Vagina (tissue), 2 donors: ENCODE measurements at places on chromosomes 12 and 14. TPM values are rescaled to one million over a fixed set of nuclear protein-coding genes. Genes with fewer than 3 reads are reported as not detected.
A peak's percentile ranks its signal among the peaks of the same experiment; 100 is the strongest.

DNA sequence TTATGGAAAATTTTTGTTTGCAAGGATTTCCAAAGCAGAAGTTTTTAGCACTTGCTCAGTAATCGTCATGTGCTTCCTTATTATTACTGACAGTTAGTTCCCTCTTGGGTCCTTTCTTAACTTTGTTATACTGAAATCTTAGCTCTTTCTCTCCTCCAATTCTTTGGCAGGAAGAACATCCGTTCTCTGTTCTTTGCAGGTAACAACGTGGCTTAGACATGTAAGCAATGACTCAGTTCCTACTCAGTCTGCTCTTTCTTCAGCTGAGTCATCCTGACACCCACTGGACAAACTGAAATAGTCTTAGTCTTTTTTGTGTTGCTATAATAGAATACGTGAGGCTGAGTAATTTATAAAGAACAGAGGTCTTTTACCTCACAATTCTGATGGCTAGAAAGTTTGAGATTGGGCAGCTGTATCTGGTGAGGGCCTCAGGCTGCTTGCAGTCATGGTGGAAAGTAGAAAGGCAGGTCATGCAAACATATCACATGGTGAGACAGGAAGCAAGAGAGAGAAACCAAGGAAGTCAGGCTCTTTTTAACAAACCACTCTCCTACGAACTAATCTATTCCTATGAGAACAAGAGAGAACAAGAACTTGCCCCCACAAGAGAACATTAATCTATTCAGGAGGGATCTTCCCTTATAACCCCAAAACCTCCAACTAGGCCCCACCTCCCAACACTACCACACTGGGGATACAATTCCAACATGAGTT lies 49.2 kb downstream of the TESPA1 start:
- DNase-seq, result no peak
- no peaks in the 10 kb centered on the region for H3K27me3 ChIP-seq
- no peak overlapping the region for H3K27ac ChIP-seq

- no peak overlapping the region for H3K4me3 ChIP-seq
- H3K36me3 ChIP-seq, result no peaks in the 10 kb centered on the region
- H3K27me3 ChIP-seq, result no peaks in the 10 kb centered on the region
- H3K27ac ChIP-seq, result peak overlapping the region; percentile 45
- DNase-seq, result no peak
These were observed 294.6 kb downstream of the NUAK1 start for GRCh38 chr12:105843986-105844760.

- H3K4me3 ChIP-seq, result no peak overlapping the region
- peaks cover 42% of the 10 kb centered on the region for H3K36me3 ChIP-seq
- DNase-seq, result no peak
- H3K27ac ChIP-seq, result no peak overlapping the region
These were observed 20.1 kb downstream of the TGFB3 start for GRCh38 chr14:75961662-75962061.

GRCh38 chr12:92272061-92272964 lies 126.7 kb upstream of the BTG1 start:
- no peaks in the 10 kb centered on the region for H3K27me3 ChIP-seq
- no peak overlapping the region for H3K4me3 ChIP-seq
- no peaks in the 10 kb centered on the region for H3K4me1 ChIP-seq
- no peak for DNase-seq
- H3K36me3 ChIP-seq, result no peaks in the 10 kb centered on the region

DNA sequence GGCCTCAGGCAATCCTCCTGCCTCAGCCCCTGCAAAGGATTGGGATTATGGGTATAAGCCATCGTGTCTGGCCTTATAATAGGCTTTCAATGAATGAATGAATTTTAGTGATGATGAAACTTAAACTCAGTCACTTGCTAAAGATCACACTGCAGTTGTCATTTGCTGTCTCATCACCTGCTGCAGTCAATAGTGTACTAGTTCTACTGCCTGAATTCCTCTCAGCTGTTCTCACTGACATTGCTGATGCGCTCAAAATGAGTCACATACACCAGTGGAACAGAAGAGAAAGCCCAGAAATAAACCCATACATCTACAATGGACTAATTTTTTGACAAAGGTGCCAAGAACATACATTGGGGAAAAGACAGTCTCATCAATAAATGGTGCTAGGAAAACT lies 5.6 kb upstream of the SYNJ2BP start:
- H3K4me3 ChIP-seq, result no peak overlapping the region
- H3K36me3 ChIP-seq, result no peaks in the 10 kb centered on the region
- no peak overlapping the region for H3K27ac ChIP-seq
- no peak for DNase-seq

DNA sequence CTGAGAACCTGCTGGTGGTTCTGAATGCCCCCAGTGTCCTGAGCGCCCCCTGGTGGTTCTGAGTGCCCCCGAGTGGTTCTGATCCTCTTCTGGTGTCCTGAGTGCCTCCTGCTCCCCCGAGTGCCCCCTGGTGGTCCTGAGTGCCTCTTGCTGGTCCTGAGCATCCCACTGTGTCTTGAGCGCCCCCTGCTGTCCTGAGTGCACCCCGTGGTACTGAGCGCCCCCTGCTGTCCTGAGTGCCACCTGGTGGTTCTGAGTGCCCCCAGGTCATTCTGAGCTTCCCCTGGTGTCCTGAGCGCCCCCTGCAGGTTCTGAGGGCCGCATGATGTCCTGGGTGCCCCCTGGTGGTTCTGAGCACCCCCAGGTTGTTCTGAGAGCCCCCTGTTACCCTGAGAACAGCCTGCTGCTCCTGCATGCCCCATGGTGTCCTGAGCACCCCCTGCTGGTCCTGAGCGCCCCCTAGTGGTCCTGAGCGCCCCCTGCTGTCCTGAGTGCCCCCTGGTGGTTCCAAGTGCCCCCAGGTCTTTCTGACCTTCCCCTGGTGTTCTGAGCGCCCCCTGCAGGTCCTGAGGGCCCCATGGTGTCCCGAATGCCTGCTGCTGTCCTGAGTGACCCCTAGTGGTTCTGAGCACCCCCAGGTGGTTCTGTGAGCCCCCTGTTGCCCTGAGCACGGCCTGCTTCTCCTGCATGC lies 1165.4 kb downstream of the TMEM121 start:
- no peaks in the 10 kb centered on the region for H3K36me3 ChIP-seq
- H3K27me3 ChIP-seq, result no peaks in the 10 kb centered on the region
- no peaks in the 10 kb centered on the region for H3K4me1 ChIP-seq
- DNase-seq, result no peak
- no peak overlapping the region for H3K4me3 ChIP-seq

DNA sequence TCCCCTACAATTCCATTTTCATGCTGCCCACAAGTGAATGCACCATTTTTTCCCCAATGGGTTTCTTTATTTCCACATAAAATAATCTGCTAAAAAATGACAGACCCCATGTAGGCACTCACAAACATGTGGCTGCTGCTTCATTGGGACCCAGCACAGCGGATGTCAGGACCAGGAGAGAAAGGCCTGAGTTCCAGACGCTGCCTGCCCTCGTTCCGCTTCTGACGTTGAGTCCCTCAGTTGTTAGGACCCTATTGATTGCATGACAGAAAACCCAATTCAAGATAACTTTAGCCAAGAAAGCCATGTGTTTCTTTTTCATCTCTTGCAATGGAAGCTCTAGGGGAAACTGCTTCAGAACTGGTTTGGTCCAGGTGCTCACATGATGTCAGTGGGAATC lies 34.6 kb downstream of the ADGRD1 start:
- H3K4me3 ChIP-seq, result no peak overlapping the region
- no peaks in the 10 kb centered on the region for H3K27me3 ChIP-seq

The CNTN1 gene
- 15.2 TPM for total RNA-seq

The TAS2R30 gene
- total RNA-seq, result 15.7 TPM

The FOXA1 gene
- 11.5 TPM for total RNA-seq

DNA sequence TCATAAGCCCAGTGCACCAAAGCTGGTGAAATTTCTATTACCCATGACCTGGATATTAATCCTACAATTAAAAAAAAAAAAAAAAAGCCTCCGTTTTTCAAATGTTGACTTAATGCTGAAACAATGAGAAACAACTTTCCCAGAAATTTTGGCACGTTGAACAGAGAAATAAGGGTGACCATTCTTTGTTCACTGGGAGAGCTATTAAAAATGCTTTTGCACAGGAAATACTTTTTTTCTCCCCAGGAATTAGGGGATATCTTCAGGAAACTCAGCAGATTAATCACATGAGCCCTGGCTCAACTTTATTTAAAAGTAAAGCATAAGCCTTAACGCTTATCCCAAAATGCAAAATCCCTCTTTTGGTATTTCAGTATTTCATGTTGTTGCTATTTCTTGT lies 54.8 kb upstream of the FLRT2 start:
- H3K4me3 ChIP-seq, result no peak overlapping the region
- H3K27me3 ChIP-seq, result no peaks in the 10 kb centered on the region
- no peaks in the 10 kb centered on the region for H3K4me1 ChIP-seq
- no peak for DNase-seq
- H3K27ac ChIP-seq, result no peak overlapping the region

GRCh38 chr14:23296012-23296777 lies 6.5 kb downstream of the PPP1R3E start:
- peak overlapping the region; percentile 20 for H3K27ac ChIP-seq
- H3K36me3 ChIP-seq, result no peaks in the 10 kb centered on the region
- no peaks in the 10 kb centered on the region for H3K27me3 ChIP-seq
- peaks cover 35% of the 10 kb centered on the region for H3K4me1 ChIP-seq

The KCNK13 gene
- total RNA-seq, result not detected

DNA sequence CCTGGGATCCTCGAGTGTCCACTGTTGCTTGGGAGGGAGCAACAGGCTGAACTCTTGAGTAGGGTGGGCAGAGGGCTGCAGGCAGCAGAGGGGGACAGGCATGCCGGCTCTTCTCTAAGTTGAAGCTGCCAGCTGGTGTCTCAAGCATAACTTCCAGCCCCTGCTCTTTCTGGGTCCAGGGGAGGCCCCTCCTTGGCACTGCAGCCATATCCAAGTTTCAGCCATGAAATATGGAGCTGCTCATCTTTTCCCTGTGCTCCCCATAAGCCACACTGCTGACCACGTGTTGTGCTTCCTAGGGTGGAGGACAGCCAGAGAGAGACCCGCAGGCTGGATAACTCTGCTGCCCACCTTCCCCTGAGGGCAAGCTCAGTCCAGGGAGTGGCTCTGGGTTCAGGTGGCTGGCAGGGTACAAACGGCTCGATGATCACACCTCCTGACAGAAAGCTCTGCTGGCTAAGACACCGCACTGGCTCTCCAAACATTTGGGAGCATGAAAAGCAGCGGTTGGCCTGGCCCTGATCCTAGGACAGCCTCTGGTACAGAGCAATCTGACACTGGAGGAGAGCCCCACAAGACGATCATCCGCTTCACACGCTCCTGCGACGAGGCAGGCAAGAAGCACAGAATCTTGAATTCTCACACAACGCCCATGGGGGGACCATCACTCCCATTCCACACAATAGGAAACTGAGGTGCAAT lies 79.6 kb downstream of the PITPNM2 start:
- H3K4me3 ChIP-seq, result no peak overlapping the region
- H3K27me3 ChIP-seq, result no peaks in the 10 kb centered on the region
- no peak for DNase-seq
- H3K36me3 ChIP-seq, result no peaks in the 10 kb centered on the region
- H3K27ac ChIP-seq, result peak overlapping the region; percentile 87

- H3K36me3 ChIP-seq, result no peaks in the 10 kb centered on the region
- no peak overlapping the region for H3K4me3 ChIP-seq
- H3K4me1 ChIP-seq, result no peaks in the 10 kb centered on the region
- H3K27ac ChIP-seq, result no peak overlapping the region
- H3K27me3 ChIP-seq, result no peaks in the 10 kb centered on the region
- DNase-seq, result no peak
These were observed 77.8 kb upstream of the RAP1B start for GRCh38 chr12:68532887-68533248.

DNA sequence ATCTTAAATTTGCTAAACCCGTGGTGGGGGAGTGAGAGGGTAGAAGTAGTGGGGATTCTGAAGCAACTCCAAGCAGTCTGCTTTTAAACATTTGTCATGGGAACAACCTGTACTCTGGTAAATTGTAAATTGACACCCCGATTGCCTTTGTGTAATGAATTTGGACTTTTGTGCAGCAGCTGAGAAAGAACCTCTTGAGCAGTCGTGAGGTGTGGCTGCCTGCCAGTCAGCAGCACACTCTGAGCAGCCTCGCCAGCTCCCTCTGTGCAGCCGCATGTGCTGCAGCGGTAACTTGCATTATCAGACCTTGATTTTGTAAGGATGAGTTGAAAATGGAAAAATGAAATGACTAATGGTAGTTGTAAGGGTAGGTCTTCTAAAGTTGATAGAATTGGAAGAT lies 74.3 kb downstream of the SUSD6 start:
- H3K36me3 ChIP-seq, result no peaks in the 10 kb centered on the region
- DNase-seq, result no peak
- no peaks in the 10 kb centered on the region for H3K27me3 ChIP-seq
- H3K4me1 ChIP-seq, result peaks cover 63% of the 10 kb centered on the region

The GPD1 gene
- 65.3 TPM for total RNA-seq

DNA sequence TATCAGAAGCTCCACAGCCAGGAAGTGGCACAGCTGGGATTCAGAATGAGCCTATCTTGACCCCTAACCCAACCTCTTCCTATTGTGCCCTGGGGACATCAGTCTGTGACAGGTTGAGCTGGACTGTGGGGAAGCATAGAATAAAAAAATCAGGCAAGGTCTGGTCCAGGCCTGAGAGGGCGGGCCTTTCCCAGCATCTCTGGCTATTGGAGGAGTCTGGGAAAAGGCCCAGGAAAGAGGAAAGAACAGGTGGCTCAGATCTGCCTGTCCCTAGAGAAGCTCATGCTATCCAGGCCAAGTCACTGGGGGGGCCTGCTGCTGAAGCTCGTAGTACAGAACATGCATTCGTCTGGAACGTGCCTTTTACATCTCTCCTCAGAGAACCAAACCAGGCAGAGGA lies 100.5 kb downstream of the PPM1H start:
- H3K27me3 ChIP-seq, result no peaks in the 10 kb centered on the region
- no peak overlapping the region for H3K27ac ChIP-seq
- DNase-seq, result no peak
- no peaks in the 10 kb centered on the region for H3K36me3 ChIP-seq
- H3K4me1 ChIP-seq, result no peaks in the 10 kb centered on the region
- no peak overlapping the region for H3K4me3 ChIP-seq

The BEGAIN gene
- 3.4 TPM for total RNA-seq

- H3K27ac ChIP-seq, result peak overlapping the region; percentile 65
- H3K36me3 ChIP-seq, result no peaks in the 10 kb centered on the region
- peaks cover 58% of the 10 kb centered on the region for H3K4me1 ChIP-seq
- no peak overlapping the region for H3K4me3 ChIP-seq
- no peak for DNase-seq
These were observed 232.1 kb downstream of the CACNA1C start for GRCh38 chr12:2284857-2285256.

The TAS2R46 gene
- total RNA-seq, result 2.0 TPM

The DDIT3 gene
- 25.0 TPM for total RNA-seq

- H3K36me3 ChIP-seq, result no peaks in the 10 kb centered on the region
- no peak overlapping the region for H3K4me3 ChIP-seq
- H3K27ac ChIP-seq, result no peak overlapping the region
- H3K27me3 ChIP-seq, result no peaks in the 10 kb centered on the region
- no peaks in the 10 kb centered on the region for H3K4me1 ChIP-seq
These were observed 605.5 kb upstream of the USP15 start for GRCh38 chr12:61654698-61655097.

- DNase-seq, result no peak
- H3K27me3 ChIP-seq, result no peaks in the 10 kb centered on the region
- H3K4me1 ChIP-seq, result peaks cover 29% of the 10 kb centered on the region
These were observed 36.2 kb upstream of the MDM1 start for GRCh38 chr12:68368327-68368726.
